RWPE2 (cell line): ENCODE measurements at places on chromosomes 2 and 18.

DNA sequence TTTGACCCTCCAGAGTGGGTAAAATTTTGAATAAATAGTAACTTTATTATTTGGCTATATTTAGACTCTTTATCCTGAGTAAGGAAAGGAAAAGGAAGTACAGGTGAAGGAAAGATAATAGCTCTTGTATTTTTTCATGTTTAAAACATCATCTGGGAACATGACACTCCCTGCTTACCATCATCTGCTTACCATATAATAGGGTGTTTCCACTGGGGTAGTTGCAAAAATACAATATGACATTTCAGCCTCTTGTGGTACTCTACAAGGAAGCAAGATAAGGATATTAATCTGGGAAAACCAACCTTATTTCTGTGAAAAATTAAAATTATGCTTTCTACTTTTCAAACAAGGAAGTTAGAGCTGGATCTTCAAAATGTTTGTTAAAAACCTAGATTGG lies 9.9 kb downstream of the RELCH start:
- no peak for DNase-seq

- DNase-seq: no peak
These were observed 28.2 kb downstream of the PELI1 start for GRCh38 chr2:64115808-64116598.

DNA sequence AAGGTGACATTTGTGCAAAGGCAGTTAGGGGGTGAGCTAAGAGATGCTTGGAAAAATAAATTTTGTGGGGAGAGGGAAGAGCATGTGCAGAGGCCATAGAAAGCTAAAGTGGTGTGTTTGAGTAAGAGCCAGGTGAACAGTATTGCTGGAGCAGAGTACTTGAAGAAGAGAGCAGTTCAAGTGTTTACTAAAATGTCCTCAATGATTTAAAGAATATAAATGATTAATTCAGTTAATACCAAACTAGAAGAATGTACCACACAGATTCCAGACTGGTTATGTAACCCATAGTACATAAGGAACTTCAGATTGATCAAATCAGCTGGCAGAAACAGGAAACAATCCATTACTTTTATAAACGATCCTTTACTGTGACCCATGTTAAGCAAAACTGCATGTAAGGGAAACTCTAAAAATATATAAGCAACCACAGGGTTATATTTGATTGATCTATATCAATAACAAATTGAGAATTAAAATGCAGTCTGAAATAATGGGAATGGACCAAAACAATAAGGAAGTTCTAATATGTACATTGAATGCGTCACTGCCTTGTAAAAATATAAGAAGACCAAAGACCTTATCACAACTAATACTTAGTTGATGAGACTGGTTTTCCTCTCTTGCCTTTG lies 76.9 kb downstream of the LDAH start:
- DNase-seq: no peak

DNA sequence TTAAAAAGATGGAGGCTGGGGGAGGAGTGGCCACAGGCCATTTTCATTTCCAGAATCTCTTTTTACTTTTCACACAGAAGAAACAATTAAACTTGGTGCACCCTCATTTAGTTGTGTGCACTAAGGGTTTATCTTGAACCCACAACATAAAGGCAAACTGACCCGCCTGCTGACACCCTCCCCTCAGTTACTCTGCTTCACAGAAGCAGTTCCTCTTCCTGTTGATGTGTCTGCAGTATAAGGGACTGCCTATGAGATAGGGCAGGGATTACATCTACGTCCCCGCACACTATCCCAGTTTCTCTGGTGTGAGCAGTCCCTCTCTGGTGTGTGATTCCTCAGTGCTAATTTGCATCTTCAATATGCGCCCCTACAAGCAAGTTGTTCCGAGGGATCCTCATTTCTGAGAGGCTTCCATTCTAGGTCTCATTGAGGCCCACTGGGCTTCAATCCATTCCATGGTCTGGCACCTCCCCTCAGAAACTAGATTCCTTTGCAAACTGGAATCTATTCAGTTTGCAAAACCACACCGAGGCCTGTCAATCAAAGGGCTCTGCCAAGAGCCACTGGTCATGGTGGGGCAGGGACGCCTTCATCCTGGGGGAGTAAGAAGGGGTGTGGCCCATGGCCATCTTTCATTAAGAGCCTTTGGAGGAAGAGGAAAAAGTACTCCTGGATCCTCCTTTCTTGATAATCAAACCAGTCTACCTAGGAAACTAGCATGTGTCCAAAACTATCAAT lies 12.3 kb downstream of the CREG2 start:
- DNase-seq: no peak

GRCh38 chr18:40832362-40832761 lies 1122.7 kb upstream of the PIK3C3 start:
- DNase-seq: no peak

GRCh38 chr18:4603955-4604354 lies 148.8 kb upstream of the DLGAP1 start:
- DNase-seq: no peak

DNA sequence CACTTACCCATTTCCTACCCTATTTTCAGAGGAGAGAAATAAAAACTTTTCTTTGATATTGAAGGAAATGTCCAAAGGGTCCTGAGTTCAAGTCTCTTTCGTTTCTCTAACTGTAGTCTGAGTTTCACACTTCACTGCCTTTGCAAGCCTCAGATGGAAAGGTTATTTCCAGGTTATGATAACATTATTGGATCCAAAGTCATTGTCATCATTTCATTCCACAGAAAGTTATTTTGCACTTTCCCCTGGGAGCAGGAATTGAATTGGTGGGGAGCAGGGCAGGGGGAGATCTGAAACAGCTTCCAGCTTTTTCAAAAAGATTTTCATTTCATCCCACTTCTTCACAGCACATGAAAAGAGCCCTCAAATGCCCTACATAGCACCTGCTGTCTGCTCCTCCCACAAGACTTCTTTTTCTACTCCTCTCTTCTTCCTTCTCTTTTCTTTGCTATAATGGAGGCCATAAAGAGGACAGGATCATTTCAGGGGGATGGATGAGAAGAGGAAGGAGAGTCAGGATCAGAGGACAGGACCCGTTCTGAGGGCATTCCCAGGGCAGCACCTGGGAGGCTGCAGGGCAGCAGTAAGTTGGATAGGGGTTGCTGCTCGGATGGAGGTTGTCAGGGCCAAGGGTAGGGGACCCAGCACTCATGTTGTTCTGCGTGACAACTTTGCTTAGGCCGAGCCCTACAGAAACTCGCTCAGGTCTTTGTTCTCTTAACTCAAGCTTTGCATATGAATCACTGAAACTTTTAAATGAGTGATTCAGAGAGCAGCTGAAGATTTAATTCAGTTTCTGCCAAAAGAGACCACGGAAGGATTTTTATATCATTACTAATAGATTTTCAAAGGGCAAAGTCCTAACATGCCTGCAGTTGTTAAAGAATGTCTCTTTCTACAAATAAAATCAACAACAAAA lies 11.4 kb upstream of the GALNT5 start:
- DNase-seq: peak; percentile 73

- no peak for DNase-seq
These were observed 60.5 kb downstream of the CUL3 start for GRCh38 chr2:224524657-224525056.

DNA sequence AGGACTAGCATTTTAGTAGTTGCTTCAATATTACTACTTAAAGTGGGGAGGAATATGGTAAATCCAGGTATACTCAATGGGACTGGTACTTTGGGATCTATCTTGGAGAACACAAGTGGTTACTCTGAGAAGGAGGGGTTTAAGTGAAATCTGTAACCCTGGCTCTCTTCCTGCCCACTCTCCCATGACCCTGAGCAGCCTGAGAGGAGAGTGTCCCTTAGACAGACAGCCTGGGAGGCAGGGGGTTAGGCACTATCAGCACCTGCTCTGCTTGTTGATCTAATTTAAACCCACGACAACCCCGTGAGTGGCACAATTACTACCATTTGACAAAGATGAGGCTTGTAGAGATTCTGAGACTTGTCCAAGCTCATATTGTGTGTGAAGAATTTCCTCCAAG lies 395.5 kb downstream of the ALK start:
- no peak for DNase-seq

- no peak for DNase-seq
These were observed 49.0 kb upstream of the BCL2L11 start for GRCh38 chr2:111071600-111072171.

DNA sequence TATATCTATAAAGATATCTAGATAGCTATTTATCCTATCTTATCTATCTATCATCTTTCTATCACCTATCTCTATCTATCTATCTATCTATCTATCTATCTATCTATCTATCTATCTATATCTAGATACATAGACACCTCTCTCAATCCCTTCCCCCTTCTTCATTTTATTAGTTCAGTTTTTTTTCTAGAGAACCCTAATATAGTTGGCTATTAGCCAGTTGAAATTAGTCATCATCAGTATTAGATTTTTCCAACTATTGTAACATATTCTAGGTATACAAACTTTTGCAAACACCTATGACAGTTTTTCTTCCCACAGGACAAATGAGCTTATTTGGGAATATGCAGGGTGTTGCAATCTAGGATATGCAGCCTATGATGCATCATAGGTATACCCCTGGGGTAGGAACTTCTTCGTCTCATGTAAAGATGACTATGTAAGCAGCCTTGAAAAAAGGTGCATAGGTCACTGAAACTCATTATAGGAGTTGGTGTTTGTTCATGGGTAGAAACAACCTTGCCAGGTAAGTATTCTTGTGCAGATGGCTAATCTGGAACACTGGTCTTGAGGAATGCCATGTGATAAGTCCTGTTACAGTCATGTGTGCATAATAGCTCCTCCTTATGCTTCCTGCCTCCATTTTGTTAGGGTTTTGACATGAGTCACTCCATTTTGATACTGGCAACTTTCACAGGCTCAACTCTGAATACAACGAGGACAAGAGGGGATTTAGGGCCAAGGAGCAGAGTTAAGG lies 160.7 kb upstream of the ZSWIM2 start:
- no peak for DNase-seq

DNA sequence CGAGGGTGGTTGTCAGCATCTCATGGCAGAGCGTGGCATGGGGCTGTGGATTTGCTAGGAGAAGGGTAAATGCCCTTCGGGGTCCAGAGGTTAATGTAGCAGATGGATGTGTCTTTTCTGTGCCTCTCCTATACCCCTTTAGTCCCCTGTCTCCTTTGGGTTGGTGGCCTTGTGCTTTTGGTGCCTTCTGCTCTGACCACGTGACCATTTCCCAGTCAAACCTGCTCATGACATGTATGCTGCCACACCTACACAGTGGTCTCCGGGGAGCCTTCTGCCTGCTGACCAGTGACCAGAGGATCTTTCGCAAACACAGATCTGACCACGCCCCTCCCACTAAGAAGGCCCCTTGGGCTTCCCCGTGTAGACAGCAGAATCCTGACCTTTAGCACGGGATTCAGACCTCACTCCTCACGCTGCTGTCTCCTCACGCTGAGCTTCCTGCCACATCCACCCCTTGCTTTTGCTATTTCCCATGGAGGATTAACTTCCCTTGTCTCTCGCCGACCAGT lies 116.2 kb downstream of the ACOXL start:
- DNase-seq: no peak

- DNase-seq: no peak
These were observed 34.1 kb downstream of the RAPH1 start for GRCh38 chr2:203500951-203501350.

GRCh38 chr2:64203858-64204632 lies 59.8 kb upstream of the PELI1 start:
- DNase-seq: no peak

- no peak for DNase-seq
These were observed at the start of gene KHK for GRCh38 chr2:27086724-27087593. Gene KHK (plus strand): TSS chr2:27086772. CDS start chr2:27087260, 488 bp downstream.

DNA sequence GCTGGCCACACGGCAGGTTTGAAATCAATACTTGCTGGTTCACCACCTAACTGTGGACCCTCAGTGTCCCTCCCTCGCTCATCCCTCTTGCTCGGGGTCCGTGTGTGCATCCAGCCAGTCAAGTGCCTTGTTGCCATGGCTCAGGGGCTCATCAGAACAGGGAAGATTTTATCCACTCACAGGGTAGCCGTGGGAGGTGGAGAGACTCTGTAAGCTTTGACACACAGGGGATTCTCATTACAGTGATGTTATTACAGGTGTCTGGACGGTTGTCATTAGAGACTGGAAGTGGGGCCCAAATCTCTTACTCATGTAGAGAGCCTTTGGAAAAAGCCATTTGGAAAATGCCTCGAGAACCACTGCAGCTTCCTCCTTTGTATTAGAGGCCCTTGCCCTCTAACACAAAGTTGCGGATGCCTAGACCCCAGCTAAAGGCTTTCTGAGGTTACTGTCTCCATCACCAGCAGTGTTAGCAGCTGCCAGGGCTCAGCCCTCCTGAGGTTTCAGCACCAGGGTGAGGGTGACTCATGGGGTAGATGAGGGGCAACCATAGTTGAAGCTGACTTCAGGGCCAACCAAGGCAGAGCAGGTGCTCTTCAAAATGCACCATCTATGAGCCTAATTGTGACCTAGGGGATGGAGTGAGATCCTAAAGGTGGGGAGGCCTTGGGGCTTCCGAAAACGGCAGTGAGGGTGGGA lies 195.6 kb downstream of the CLIP4 start:
- no peak for DNase-seq

GRCh38 chr18:7233134-7233810 lies 2.4 kb downstream of the LRRC30 start:
- DNase-seq: no peak

DNA sequence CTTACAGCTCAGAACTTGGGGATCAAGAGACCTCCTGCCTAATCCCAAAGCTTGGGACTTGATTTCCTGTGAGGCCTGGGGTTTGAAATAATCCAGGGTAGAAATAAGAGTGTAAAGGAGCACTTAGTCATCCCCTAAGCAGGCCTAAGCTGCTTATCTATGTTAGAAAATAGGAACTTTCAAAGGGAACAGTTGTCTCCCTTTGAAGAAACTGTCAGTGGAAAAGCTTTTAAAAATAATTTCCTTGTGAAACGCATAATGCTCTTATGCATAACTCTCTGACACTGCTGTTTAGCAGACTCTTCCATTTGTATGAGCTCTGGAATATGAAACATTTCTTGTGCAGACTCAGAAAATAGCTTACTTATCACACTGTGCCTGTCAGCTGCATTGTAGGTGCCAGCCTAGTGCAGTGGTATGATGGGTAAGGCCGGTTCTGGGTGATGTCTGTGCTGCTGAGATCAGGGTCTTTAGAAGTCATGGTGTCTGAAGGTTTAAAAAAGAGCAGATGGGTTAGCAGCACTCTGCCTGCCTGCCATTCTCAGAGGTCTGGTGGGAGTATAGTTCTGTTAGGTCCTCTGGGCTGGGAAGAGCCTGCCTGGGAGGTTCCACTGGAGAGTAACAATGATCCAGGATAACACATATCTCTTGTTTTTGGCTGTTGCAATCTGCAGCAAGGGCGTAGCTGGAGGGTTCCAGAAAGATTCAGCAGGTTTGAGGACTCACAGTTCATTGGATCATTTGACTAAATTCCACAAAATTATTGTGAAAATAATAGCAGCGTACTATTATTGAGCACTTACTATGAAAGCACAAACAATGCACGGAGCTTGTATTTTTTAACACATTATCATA lies 283.2 kb upstream of the MEX3C start:
- DNase-seq: no peak

- DNase-seq: peak; percentile 70
These were observed at the start of gene SATB2 for GRCh38 chr2:199457147-199458008. Gene SATB2 (minus strand): TSS chr2:199457939. CDS start chr2:199456037, 1,902 bp downstream.

- no peak for DNase-seq
These were observed 28.0 kb downstream of the KIAA2012 start for GRCh38 chr2:202101026-202101579.

- no peak for DNase-seq
These were observed 212.9 kb upstream of the APCDD1 start for GRCh38 chr18:10241579-10241978.
